ENCODE measurements at places on chromosomes 1 and 21. TPM values are rescaled to one million over a fixed set of nuclear protein-coding genes. Genes with fewer than 3 reads are reported as not detected.

ADGRL2 gene
- 0.94 TPM for total RNA-seq

CHIT1 gene
- total RNA-seq, result not detected

GRCh38 chr1:37570528-37571334 is 14.0 kb downstream of the DNALI1 start:
- no peak for DNase-seq

IL6R gene
- total RNA-seq, result 3.8 TPM

DNA sequence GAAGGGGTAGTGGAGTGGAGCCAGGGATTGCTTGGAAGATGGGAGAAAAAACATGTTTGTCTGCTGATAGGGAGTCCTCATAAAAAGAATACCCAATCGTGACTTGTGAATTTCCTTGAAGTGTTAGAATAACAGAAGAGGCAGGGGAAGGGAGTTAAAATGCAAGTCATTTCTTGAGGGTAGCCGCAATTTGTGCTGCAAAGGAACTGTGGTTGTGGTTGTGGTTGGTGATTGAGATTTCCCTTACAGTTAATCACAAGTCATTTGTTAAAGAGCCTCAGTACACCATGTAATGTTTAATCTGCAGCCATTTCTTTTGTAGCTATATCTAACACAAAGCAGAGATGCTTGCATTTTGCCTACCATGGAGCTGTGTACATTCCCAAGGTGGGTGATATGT is 38.5 kb upstream of the EGLN1 start:
- peak; percentile 80 for DNase-seq

GRCh38 chr21:27388825-27389224 is 421.9 kb upstream of the ADAMTS5 start:
- DNase-seq, result no peak

- DNase-seq, result no peak
These were observed 335.7 kb upstream of the NCAM2 start for GRCh38 chr21:20662514-20662913.
